Tibial nerve (tissue), 4 donors: ENCODE measurements at places on chromosomes 3 and 15.

DNA sequence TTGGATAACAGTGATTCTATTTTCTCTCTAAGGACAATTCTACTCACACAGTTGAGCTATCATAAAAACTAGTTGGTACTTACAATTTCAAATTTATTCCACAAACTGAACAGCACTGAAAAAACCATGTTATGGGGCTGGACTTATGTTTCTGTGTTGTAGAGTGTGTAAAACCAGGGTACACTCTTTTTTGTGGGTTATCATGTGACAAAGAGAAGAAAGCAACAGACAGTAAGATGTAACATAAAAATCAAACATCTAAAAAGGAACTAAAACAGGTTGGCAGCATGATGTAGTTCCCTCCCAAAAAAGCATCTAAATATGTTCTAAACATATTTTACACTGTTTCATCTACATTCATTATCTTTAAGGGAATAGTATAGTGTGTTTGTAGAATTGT is 757.9 kb downstream of the ROBO1 start:
- DNase-seq: no peak

GRCh38 chr3:197728487-197728886 is 8.2 kb downstream of the RUBCN start:
- DNase-seq: no peak

DNA sequence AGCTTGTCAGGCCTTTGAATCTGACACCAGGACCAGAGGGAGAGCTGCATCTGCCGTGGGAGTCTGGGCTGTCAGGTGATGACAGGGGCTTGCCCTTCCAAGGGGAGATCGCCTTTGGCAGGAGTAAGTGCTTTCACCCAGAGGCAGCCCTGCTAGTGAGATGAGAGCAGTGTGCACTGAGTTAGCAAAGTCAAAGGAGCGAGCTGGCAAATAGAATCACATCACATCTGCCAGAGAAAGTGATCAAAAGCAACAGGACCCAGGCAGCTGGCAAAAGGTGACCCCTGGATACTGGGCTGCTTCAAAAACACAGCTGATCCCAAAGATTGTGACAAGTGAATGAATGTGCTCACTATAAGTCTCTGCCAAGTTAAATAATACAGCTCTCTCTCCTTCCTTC is 36.1 kb upstream of the PYDC2 start:
- no peak for DNase-seq

DNA sequence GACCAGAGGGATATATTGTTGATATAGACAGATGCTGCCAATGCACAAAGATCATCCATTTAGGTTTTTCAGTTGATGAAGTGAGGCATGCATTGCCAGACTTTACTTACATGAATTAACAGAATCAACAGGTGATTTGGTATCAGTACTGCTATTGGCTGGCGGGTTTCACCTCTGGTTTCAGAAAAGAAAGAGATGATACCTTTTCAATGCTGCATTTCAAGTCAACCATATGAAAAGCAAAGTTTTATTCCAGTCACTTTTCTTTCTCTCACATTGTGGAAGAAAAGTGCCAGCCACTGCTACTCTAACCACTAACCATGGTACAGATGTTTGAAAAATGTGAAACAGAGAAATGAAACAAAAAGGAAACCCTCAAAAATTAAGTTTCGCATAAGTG is 289.1 kb downstream of the TIGIT start:
- DNase-seq: no peak

DNA sequence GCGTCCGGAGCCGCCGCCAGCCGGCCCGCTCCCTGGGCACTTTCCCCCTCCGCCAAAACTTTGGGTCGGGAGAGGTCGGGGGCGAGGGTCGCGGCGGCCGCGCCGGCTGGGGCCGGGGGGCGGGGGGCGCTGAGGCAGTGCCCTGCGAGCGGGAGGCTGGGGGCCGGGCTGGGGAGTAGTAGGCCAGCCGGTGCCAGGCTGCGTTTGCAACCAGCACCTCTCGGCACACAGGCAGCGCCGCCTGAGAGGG is 452 bp downstream of the BBX start:
- DNase-seq: no peak

DNA sequence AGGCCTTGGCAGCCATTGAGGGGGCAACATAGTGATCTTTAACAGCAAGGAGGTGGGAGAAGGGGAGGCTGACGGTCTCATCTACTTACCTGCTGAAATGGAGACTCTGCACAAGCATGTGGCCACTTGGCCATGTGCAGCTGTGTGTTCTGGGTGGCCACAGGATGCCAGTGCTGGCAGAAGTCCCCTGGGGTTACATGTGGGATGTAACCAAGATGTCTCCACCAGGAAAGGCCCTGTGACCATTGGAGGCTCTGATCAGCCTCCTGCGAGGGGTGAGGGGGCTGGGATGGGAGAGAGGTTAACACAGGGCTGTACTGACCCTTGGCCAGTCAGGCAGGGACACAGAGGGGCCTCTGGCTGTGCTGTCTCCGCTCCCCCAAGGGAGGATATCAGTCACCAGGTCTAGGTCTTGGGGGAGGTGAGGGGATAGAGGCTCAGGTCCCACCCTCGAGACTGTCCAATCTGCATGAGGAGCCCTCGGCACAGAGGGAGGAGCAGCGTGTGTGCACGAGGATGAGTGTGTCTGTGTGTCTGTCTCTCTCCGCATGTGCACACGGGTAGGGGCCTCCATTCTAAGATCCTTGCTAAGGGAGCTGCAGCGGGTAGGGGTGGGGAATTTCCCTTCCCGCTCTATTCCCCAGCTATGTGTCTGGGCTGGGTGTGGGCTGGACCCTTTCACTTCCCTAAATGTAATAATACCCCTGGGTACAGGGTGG is 19.5 kb downstream of the PRKCD start:
- DNase-seq: no peak

DNA sequence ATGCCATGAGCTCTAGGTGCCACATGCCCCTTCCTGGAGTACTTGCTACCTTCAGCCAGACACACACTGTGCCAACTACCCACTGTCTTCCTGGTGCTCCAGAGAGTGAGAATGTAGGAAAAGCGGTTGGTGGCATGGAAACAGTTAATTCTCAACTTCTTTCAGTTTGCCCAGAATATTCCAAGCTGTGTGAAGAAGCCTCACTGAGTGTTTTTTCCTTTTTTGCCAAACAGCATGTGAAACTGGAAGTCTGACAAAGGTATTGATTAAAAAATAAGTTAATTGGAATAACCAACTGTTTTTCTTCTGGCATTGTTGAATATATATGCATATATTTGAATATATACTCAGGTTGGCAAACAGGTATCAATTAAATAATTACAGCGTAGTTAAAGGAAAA is 52.8 kb downstream of the LRRC3B start:
- no peak for DNase-seq

DNA sequence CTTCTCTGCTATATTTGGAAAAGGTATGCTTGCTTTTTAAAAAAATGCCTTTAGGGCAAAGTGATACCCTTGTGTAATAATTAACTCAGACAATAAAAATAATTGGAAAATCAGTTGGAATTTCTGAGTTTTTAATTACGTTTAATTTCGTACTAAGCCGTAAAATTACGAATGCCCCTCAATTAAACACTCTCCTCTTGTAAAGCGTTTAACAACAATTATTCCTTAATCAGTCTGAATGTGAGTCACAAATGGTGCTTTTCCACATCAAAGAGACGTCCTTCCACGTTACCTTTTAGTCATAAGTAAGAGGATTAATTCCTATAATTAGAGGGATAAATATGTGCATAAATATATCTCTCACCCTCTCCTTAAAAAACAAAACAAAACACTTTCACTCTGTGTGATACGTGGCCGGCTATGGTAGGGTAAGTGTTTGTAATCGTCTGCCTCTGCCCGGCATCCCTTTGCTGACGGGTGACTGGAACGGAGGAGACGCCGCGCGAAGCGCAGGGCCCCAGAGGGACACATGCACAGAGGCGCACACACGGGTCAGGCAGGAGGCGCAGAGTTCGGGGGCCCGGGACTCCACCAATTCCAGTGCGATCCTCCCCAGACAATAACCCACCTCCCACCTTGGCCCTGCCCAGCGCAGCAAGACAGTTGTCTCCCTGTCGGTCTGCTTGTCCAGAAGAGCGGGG is 9.7 kb upstream of the MEIS2 start:
- DNase-seq: no peak

GRCh38 chr15:79340315-79340602 is 29.3 kb downstream of the TMED3 start:
- no peak for DNase-seq

DNA sequence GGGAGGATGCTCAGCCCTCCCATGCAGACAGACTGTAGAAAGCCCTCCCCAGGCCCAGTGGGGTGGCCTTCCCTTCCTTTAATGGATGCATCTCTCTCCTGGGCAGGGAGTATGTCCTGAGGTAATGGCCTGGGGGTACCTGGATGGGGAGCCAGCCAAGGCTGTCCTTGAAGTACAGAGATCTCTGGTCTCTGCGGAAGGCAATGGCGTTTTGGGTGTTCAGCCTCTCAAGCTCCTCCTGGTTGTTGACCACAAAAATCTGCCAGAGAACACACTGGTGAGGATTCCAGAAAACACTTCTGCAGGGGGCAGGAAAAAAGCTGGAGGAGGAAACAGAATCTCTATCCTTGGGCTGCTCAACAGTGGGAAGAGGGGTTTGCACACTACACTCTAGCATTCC is 28.9 kb downstream of the EAF1 start:
- DNase-seq: no peak

DNA sequence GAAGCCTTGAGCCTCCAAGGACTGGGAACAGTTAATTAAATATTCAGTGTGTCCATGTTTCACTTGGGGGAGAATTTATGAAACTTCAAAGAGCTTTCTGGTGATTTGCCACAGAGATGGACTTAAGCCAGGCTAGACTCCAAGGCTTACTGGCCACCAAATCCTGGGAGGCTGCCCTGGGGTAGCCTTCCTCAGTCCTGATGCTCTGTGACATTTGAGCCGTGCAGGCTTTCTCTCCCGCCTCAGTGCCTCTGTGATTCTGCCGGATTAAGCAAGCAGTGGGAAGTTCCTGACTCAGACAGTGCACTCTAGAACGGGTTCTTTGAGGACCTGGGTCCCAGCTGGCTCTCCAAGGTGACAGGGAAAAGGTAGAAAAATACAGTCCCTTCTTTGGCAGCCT is 314.7 kb upstream of the ICE2 start:
- DNase-seq: no peak

- no peak for DNase-seq
Measured at GRCh38 chr3:59115364-59116232, 65.8 kb upstream of the CFAP20DC start.

DNA sequence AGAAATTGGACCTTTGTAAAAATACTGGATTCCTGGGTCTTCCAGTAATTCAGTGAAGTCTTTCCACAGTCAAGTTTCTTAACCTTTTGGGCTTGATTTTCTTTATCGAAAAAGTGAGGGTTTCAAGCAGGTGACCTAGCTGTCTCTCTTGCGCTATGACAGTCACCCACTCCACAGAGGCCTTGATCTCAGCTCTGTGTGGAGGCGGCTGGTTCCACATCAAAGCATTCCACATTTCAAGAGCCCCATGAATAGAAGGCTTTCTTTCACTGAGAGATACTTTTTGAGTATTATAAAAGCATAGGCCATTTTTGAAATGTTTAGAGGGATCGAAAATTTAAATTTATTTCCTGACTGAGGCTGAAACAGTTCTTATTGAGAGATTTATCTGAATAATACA is 43.9 kb downstream of the GABRA5 start:
- DNase-seq: no peak

GRCh38 chr3:191982481-191982880 is 521.5 kb downstream of the PYDC2 start:
- DNase-seq: no peak

DNA sequence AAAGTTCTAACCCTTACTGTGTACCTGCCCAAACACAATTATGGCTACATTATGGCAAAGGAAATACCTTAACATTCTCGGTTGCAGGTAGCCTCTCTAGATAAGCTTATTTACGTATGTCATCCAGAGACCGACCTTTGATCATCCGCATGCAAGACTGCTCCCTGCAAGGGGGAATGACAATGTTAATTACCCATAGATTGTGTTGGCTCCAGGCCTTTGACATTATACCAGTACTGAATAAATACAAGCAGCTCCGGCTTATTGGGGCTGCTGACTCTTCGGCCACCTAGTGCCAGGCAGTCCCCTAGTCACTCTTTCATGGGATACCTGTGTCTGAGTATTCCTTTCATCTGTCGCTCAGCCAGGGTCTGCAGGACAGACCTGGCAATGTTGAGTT is 223.5 kb downstream of the DTWD1 start:
- DNase-seq: no peak

DNA sequence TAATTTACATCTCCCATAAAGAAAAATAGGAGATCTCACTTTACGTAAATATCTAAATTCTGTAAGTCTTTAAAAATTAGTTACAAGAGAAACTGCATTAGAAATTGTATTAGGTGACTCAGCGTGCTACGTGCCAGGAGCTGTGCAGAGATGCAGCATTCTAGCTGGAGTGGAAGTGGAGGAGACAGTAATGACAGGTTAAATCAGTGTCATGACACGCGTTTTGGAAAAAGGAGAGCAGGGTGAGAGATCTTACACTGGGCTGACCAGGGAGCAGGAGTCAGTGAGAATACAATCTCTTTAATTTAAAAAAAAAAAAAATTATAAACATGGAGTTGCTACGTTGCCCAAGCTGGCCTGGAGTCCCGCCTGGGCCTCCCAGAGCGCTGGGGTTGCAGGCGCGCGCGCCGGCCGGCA is 635 bp downstream of the TUBGCP5 start:
- DNase-seq: no peak

- no peak for DNase-seq
Measured at GRCh38 chr15:77706482-77707244, 74.0 kb upstream of the LINGO1 start.

DNA sequence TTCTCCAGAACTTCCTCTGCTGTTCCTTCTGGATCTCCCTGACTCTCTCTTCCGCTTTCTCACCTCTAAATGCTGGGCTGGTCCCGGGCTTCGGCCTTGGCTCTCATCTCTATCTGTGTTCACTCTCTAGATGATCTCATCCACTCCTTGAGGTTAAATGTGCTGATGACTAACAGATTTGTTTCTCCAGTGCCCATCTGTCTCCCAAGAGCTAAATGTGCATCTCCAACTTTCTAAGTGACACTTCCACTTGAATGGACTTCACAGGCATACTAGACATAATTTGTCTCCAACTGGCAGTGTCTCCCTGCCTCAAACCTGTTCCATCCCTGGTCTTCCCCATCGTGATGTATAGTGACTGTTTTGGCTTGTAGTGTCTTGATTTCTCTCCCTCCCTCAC is 95.3 kb downstream of the ITPR1 start:
- no peak for DNase-seq

GRCh38 chr3:193134856-193135255 is 106.2 kb upstream of the PLAAT1 start:
- no peak for DNase-seq

DNA sequence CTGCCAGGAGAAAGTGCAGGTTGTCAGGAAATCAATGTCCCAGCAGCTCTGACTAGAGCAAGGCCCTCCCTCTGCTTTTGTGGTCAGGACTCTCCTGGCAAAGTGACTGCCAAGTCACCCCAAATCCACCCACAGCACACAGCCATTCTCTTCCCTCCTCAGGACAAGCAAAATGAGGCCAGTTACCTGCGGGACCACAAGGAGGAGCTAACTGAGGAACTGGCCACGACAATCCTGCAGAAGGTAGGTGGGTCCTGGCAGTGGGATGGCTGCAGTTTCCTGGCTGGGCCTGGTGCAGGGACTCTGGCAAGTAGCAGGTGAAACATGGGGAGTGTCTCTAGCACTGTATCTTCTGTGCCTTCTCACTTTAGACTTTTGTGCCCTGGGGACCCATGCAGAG is 142.5 kb upstream of the EIF1B start:
- DNase-seq: no peak
